ENCODE measurements at places on chromosomes 6 and 20.
A peak's percentile ranks its signal among the peaks of the same experiment; 100 is the strongest.

DNA sequence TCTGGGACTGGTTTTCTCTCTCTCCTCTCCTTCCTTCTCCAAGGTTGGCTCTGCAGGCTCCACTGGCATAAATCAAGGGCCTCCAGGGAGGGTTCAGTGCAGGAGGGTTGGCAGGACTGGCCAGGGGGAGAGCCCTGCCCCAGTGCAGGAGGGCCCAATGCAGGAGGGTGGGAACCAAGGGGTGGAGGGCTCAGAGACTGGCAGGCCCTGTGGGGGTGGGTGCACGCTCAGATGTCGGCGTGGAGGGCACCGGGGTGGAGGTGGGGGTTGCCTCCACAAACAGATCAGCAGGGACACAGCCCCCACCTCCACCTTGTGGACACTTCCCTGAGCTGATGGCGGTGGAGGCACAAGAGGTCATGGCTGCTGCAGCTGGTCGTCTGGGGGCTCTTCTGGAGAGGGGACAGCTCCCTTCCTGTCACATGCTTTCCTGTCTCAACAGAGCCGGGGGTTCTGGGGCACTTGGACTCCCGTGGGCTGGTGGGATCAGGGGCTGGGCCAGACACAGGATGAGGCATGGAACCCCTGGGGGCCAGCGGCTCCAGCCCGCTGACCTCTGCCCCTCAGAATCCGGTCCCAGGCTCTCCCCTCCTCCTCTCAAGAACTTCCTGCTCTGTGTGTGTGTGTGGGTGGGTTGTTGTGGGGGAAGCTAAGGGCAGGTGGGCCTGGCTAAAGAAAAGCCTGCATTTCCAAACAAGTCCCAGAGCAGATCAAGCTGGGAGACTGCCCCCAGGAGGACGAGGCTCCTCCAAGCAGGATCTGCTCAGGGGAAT, 2.7 kb upstream of the ABHD16B start:
- DNase-seq = peak; percentile 53

GRCh38 chr20:59121714-59122565, 41.7 kb upstream of the ZNF831 start:
- no peak for DNase-seq

DNA sequence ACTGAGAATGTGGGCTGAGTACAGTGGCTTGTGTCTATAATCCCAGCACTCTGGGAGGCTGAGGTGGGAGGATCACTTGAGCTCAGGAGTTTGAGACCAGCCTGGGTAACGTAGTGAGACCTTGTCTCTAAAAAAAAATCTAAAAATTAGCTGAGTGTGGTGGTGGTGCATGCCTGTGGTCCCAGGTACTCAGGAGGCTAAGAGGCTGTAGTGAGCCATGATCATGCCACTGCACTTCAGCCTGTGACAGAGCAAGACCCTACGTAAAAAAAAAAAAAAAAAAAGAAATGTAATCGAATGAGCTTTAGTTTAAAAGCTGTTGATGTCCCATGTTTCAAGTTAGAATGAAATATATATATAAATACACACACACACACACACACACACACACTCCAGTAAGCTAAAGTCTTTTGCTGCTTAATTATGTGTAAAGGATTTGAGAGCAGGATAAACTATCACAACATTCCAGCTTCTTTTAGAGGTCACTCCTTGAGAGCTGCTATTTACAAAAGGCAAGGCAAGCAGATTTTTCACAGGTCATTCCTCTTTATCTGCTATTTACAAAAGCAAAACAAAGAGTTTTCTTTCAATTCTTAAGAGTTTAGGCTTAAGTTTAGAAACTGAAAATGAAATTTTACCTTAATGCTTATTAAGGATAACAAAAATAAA, 4.7 kb upstream of the MICAL1 start:
- DNase-seq = no peak

DNA sequence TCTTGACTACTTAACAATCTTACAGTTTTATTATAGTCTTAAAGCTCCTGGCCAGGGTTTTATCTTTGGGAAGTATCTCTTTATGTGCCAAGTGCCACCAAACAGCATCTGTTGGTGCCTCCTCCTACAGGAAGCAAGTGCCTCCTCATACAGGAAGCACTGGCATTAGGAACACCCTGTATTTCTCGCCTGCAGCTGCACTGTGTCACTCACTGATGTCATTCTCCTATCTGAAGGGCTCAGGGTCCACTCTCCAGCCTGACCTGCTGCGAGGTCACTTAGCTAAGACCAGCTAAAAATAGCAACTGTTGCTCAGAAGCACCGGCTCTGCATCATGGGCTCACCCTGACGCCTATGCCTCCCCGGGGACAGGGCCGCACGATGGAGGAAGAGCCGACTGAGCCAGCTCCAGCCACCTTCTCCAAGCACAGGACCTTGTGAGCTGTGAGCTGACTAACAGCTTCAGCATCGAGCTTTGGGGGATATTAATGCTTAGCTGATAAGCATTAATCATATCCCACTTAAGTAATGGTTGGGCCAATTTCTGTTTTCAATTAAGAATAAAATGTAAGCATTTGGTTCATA, 66.3 kb upstream of the CD93 start:
- peak; percentile 95 for DNase-seq

DNA sequence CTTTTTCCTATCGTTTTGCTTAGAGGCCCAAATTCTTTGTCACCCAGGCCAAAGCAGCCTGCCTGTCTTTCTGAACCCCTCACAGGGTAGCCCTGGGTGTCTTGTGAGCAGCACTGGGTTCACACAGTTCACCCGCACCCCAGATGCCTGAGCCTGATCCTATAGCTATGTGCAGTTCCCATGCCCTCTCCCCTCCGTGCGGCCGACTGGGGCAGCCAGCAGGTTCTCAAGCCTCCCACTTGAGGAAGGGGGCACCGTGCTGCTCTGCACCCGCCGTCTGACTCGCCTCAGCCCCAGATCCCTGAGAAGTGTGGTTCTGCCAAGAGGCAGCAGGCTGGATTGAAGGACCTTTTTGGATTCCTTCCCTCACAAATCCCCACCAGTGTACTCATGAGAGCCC, 89.0 kb downstream of the PSMB1 start:
- no peak for DNase-seq

DNA sequence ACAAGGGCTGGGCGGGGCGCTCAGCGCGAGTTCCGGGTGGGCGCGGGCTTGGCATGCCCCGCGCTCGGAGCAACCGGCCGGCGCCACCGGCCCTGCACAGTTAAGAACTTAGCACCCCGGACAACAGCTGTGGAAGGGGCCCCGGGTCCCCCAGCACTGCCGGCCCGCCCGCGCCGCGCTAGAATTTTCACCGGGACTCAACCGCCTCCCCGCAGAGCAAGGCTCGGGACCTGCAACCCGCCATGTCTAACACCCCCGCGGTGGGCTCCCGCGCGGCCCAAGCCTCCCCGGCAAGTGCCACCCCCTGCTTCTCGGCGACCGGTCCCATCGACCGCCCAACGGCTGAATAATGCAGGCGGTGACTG, 5.2 kb upstream of the PSMG4 start:
- DNase-seq = no peak

DNA sequence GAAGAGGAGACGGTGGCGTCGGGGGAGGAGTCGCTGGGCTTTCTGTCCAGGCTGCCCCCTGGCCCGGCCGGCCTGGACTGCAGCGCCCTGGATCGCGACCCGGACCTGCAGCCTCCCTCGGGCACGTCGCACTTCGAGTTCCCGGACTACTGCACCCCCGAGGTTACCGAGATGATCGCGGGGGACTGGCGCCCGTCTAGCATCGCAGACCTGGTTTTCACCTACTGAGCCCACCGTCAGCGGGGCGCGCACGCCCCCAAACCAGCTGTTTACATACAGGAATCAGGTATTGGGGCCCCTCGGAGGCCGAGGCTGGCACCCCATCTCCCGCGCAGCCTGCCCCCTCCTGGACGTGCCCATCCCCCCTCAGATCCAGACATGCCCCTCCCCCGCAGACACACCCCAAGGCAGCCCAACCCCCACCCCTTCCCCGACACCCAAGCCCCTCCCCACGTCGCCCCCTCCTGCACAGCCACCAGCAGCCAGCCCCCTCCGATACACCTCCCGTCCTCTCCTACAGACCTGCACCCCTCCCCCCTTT, 1.4 kb downstream of the SOX12 start:
- peak; percentile 36 for DNase-seq

GRCh38 chr20:43983359-43983758, 68.7 kb downstream of the TOX2 start:
- no peak for DNase-seq

DNA sequence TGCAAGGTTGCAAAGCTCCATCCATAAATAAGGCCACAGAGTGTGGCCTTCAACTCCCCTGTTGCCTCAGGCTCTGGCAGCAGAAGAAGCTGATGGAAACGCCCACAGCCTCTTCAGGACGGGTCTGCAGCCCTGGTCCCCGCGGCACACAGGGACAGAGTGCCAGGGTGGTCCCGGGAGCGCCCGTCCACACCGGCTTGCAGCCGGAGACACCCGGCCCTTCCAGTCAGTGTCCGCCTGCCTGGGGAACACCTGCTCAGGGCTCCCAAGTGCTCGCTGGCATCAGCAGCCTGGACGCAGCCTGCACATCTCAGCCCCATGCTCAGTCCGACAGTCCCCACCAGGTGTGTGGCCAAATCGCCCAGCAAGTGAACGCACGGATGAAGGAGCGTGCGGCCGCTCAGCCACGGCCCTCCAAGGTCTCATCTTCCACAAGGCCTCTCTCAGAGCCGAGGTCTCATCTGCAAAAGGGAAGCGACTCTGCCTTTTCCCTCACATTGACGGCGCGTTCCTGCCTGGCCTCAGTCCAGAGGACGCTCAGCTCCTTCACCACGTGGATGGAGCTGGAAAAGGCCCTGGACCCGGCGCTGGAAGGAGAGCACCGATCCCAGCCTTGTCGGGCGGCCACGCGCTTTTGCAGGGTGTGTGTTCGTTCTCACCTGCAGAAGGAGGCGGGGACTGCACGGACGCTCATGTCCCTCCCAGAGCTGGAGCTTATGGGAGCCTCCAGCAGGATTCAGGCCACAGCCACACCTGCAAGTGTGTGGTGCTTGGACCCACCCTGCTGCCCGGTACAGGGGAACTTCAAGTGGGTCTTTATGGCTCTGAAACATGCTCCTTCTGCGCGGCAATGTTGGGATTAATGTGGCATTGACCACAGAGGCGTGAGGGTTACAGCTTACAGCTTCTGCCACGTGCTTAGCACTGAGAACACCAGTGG, 180.4 kb downstream of the DLL1 start:
- no peak for DNase-seq

- no peak for DNase-seq
These were observed 49.1 kb upstream of the TASP1 start for GRCh38 chr20:13687815-13688214.

DNA sequence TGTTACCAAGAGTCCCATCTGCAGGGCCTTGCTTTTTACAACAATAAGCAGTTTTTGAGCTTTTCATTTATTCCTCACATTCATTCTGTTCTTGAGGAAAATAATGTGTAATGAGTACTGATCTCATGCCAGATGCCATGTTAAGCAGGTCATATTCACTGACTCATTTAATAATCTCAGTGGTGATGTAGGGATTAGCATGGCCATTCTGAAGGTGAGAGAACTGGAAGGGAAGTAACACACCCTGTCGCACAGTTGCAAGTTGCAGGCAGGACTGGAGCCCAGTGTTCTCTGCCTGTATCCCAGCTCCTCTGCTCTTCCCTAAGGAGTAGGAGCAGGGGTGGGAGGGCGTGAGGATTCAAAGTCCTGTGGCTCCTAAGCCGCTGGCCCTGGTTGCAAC, 5.6 kb downstream of the PCIF1 start:
- no peak for DNase-seq

GRCh38 chr20:58645412-58645968, 5.6 kb upstream of the STX16 start:
- DNase-seq = no peak

All from myocyte (in vitro differentiated cells).